Stimulated activated CD8-positive, alpha-beta memory T cell treated with anti-CD3 and anti-CD28 coated beads, Interleukin-4, amount 100 ng/mL, for 1 hour (primary cell): ENCODE measurements at places on chromosomes 16 and 17.

DNA sequence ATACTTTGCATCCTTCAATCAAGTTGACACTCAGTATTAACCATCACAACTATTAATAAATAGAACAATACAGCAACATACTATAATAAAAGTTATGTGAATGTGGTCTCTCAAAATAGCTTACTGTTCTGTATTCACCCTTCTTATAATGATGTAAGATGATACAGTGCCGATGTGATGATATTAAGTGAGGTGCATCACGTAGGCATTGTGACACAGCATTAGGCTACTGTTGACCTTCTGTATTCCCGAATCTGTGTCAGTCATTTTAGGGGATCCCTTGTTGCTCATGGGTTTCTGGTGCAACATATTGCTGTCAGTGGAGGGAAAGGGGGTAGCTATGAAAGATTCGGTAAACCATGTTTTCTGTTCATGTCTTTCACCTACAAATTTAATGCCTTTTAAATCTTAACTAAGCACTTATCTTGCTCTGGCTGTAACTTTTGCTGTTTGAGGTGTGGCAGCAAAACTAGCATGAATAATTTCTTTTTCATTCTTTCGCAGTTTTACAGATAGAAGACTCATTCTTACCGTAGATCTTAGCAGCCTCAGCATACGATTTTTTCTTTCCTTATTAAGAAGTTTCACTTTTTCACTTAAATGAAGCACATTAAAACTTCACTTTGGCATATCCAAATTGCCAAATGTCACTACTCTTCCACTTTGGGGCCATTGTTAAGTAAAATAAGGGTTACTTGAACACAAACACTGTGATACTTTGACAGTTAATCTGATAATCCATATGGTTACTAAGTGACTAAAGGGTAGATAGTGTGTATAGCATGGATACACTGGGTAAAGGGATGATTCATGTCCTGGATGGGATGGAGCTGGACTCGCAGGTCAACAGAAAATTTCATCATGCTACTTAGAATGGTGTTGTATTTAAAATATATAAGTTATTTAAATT lies 29.6 kb downstream of the NFAT5 start:
- DNase-seq = no peak

DNA sequence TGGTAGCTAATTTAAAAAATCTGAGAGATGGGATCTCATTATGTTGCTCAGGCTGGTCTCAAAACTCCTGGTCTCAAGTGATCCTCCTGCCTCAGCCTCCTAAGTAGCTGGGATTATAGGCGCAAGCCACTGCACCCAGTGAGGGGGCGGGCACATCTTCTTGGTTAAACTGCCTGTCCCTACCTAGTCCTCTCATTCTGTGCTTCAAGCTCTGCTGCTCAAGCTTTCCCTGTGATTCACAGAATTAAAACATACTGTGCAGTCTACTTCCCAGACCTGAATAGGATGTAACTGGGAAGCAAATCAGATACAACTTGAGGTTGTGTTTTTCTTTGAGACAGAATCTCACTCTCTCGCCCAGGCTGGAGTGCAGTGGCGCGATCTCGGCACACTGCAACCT lies 2.3 kb downstream of the MRPL38 start:
- DNase-seq = no peak

DNA sequence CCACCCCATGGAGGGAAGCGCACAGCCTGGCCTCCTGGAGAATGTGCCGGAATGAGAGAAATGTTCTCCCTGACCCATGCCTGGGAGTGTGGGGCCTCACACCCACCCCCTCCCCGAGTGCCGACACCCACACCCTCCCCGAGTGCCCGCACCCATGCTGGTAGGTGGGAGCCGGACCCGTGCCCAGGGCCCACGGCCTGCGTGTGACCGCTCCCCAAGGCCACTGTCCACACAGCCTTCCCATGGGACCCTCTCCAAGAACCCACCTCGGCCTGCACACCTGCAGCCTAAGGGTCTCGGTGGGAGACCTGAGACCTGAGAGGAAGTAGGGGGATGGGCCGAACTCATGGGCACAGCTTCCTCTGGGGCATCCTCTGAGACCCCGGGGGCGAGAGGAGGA lies 3.3 kb upstream of the PVALEF start:
- no peak for DNase-seq

GRCh38 chr17:3512505-3513171 lies 36.8 kb downstream of the ASPA start:
- DNase-seq = no peak

DNA sequence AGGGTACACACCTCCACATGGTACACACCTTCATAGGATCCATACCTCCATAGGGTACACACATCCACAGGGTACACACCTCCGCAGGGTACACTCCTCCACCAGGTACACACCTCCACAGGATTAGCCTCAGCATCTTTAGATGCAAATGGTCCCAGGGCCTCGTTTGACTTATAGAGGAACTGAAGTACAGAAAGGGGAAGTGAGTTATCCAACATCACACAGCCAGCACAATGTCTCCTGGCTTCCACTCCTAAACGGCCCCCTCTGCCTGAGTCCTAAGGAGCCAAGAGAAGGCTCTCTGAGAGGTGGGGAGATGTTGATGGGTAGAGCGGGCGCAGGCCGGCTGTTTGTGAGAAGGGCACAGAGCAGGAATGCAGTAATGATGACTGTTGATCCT lies 12.0 kb downstream of the FOXN1 start:
- no peak for DNase-seq

DNA sequence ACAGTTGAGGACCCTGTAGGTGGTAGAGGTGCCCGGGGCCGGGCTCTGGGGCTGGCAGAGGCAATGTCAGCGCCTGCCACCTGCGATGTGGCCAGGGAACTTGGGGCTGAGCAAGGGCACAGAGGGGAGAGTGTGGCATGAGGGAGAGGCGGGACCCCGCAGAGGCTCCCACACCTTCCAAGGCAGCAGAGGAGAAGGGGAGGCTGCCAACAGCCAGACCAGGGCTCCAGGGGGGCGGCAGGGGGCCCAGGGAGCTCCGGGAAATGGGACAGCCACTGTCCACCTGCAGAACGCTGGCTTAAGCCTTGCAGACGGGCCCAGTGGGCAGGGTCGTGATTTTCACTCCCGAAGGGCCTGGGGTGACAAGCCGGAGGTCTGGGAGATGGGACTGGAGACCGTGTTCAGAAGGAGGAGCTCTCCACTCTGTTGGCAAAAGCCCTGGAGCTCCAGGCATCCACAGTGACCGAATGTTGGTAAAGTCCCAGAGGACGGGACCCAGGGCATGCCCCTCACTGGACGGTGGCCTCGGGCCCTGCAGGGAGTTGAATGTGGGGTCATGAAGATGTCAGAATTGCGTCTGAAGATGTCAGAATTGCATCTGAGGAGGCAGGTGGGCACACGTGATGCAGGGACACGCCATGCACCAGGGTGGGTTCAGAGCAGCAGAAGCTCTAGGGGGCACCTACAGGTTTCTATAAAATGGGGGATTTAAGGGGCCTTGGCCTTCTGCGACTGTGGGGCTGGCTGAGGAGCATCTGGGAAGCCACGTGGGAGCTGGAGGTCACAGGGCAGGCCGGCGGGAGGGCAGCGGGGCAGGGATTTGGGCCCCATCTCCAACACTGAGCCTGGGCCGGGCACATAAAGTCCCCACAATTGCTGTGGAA lies 18.6 kb downstream of the CD7 start:
- no peak for DNase-seq

- DNase-seq = no peak
Measured at GRCh38 chr16:62870554-62870953, 834.3 kb upstream of the CDH8 start.

- DNase-seq = no peak
Measured at GRCh38 chr17:46976626-46977270, 2.3 kb downstream of the RPRML start.

GRCh38 chr17:39200957-39201510 lies 951 bp downstream of the RPL19 start:
- no peak for DNase-seq

GRCh38 chr17:6677158-6677831 lies 25.7 kb downstream of the C17orf100 start:
- no peak for DNase-seq

DNA sequence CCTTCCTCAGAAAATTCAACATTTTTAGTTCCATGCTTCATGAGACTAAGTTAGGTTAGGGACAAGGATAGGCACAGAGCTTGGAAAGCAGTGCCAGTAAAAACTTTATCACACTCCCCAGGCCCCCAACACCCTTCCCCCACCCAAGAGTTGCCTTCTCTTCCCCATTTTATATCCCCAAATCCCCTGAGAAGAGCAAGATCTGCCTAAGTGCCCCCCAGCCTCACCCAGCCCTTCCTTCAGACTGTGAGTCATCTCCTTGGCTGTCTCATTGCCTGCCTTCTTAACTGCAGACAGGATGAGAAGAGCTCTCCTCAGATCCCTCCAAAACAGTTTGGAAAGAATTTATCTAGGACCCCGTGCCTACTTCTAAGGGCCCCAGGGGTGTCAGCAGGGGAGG lies 55.8 kb downstream of the NEUROD2 start:
- DNase-seq = no peak

GRCh38 chr17:79813297-79814126 lies 16.6 kb upstream of the CBX8 start:
- DNase-seq = no peak

DNA sequence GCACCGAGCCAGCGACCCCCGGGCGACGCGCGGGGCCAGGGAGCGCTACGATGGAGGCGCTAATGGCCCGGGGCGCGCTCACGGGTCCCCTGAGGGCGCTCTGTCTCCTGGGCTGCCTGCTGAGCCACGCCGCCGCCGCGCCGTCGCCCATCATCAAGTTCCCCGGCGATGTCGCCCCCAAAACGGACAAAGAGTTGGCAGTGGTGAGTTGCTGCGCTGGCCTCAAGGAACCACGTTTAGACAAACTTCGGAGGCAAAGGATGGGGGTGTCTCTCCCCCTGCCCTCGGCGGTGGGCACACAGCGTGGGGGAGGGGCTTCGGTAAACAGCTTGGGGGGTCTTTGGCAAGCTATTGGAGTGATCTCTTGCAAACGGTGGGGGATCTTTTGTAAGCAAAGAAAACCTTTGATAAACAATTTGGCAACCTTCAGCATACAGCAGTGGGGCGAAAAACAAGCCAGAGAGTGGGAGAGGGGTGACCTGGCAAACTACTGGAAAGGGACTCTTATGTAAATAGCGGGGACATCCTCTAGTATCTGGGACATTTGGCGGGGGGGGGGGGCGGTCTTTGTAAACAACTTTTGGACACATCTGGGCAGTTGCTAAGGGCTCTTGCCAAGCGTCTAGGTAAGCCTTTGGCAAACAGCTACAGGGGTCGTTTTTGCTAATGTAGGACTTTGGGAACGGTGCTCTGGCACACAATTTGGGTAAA lies 587 bp downstream of the MMP2 start:
- DNase-seq = no peak

- no peak for DNase-seq
Measured at GRCh38 chr17:11608396-11608795, 10.1 kb downstream of the DNAH9 start.

- DNase-seq = no peak
Measured at GRCh38 chr16:49859125-49859811, 3.4 kb upstream of the ZNF423 start.

- no peak for DNase-seq
Measured at GRCh38 chr17:64401244-64401860, 10.7 kb upstream of the PECAM1 start.

DNA sequence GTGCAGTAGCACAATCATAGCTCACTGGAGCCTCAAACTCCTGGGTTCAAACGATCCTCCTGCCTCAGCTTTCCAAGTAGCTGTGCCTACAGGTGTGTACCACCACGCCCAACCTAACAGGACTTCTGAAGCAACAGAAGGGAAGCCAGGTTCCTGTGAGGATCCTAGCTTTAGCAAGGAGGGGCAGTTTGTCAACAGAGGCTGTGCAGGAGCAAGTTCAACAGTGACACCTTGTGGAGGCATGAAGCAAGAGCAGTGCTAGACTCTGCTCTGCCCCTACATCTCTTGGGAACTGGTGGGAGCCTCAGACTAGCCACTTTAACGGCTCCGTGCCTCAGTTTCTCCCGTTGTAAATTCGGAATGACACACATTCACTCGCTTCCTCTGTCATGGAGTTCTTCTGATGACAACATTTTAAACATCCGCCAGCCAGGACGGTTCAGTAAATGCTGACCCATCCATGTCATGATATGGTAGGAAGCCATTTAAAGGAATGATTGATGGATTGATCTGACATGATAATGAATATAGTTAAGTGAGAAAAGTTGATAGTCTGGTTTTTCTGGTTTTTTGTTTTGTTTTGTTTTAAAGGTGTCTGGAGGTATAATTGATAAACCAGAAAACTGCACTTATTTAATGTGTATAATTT lies 218.7 kb downstream of the MRTFB start:
- DNase-seq = no peak

DNA sequence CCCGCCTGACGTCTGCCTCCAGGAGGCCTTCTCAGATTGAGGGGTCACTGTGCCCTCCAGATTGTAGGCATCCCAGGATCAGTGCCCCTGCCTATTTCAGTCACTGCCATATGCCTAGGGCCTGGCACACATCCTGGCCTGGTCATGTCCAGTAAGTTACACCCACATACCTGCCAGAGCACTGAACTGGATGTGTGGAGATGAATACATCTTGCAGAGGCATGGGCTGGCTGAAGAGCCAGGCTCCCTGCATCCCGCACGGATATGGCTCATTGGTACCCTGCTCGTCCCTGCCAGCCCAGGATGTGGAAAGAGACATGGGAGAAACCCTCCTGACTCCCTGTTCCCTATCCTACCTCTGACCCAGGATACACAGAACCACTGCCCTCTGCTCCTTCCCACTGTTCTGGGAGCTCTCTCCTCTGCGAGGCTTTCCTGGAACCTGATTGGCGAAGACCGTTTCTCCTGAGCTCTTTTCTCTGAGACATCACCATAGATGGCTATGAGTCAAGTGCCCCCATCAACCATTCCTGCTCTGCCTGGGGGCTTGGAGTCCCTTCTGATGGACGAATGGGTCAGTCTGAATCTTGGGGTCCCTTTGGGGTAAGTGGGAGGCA lies 40.0 kb upstream of the TAC4 start:
- no peak for DNase-seq

GRCh38 chr16:7492122-7492521 lies 159.5 kb downstream of the RBFOX1 start:
- DNase-seq = no peak

DNA sequence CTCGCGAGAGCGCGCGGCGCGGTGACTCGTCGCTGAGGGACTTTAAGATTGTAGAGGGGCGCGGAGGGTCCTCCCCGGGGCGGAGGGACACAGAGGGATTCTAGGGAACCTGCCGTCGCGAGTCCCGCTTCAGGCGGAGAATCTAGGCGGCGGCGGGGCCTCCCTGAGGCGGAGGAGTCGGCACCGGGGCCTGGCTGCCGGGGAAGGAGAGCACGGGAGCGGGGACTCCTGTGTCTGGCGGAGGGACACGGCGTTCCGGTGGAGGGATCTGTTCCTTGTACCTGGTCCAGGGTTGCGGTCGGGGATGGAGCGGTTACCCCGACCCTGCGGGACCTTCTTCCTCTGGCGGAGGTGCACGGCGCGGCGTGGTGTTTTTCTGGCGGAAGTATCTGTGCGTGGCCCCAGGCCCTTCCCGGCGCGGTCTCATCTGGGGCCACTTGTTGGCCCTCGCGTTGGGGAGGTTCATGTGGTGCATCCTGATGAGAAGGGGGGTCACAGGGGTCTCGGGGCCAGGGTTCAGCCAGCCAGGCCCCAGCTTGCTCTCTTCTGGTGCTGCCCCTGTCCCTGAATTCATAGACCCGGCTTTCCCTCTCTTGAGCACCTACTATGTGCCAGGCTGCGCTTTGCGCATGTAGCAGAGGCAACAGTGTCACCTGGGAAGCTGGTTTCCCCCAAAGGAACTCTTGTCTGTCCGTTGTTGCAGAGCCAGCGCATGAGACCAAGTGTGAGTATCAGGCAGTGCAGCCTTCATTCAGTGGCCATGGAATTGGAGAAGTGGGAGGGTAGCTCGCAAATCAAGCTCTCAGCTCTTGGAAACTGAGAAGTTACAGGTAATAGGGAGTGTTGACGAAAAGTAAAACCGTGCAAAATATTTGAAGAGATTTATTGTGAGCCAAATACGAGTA lies 563 bp upstream of the ZKSCAN2 start:
- DNase-seq = peak; percentile 29
